ENCODE measurements at places on chromosomes 11 and 22.
A peak's percentile ranks its signal among the peaks of the same experiment; 100 is the strongest.

DNA sequence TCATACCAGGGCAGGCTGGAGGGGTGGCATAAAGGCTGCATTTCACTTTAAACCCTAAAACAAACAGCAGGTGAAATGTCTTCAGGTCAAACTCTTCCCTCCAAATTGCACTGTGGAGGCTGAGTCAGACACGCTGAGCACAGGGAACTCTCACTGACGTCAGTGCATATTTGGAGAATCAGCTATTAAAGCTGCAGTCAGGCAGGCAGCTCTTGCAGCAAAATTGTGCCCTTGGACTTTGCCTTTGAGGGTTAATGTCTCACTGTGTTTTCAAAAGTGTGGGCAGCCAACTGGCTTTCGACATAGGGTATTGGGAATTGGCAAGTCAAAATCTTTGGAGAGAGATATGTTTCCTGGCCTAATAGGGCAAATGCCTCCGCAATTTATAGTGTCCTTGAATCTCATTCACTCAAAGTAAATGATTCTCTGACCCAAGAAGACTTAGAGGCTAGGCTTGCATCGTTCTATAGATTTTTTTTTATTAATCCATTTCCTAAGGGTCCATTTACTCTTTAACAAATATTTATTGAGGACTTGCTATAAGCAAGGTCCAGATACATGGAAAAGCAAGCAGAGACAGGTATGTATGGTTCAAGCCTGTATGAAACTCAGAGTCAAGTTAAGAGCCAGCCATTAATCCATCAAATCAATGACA is 27.7 kb upstream of the SMCO4 start:
- peak; percentile 47 for DNase-seq

GRCh38 chr11:69409812-69410645 is 71.4 kb upstream of the LINC01488 start:
- DNase-seq, result no peak

- DNase-seq, result no peak
Measured at GRCh38 chr22:33932997-33933396, 12.7 kb upstream of the LARGE1 start.

GRCh38 chr11:44624761-44625221 is 59.3 kb downstream of the CD82 start:
- DNase-seq, result no peak

DNA sequence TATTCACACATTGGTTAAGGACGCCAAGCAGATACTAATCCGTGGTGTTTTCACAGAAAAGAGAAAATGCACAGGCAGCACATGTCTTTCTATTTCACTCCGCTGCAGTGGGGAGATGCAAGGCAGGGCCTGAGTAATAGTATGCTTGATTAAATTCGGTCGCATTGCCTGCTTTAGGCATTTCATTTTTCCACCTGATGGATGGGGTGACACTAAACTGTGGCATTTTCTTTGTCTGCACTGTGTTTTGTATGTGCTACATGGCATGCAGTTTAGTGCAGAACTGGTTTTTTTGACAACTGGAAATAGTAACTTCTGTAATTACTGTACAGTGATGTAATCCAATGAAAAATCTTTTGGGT is 94.9 kb downstream of the SLC17A6 start:
- DNase-seq, result no peak

DNA sequence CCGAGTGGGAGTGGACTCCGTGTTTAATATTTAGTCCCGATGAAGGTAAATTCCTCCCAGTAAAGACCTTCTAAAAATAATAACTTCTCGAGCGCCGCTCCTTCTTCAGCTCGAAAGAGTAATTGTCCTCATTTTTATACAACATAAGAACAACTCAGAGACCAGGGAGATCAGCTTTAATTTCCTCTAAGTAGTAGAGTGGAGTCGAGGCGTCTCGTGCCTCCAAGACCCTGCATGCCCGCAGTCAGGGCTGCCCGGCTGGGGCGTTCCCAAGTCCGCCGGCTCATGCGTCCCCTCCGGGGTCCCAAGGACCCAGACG is 7.8 kb downstream of the WT1 start:
- no peak for DNase-seq

DNA sequence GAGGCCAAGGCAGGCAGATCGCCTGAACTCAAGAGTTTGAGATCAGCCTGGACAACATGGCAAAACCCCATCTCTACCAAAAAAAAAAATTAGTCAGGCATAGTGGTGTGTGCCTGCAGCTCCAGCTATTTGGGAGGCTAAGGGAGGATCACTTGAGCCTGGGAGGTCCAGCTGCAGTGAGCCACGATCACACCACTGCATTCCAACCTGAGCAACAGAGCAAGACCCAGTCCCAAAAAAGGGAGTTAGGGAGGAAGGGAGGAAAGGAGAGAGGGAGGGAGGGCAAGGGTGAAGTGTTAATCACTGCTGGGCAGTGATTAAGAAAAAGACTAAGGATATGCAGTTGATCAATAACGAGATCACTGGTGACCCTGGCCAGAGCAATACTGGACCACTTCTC is 56.0 kb upstream of the APOA1 start:
- no peak for DNase-seq

DNA sequence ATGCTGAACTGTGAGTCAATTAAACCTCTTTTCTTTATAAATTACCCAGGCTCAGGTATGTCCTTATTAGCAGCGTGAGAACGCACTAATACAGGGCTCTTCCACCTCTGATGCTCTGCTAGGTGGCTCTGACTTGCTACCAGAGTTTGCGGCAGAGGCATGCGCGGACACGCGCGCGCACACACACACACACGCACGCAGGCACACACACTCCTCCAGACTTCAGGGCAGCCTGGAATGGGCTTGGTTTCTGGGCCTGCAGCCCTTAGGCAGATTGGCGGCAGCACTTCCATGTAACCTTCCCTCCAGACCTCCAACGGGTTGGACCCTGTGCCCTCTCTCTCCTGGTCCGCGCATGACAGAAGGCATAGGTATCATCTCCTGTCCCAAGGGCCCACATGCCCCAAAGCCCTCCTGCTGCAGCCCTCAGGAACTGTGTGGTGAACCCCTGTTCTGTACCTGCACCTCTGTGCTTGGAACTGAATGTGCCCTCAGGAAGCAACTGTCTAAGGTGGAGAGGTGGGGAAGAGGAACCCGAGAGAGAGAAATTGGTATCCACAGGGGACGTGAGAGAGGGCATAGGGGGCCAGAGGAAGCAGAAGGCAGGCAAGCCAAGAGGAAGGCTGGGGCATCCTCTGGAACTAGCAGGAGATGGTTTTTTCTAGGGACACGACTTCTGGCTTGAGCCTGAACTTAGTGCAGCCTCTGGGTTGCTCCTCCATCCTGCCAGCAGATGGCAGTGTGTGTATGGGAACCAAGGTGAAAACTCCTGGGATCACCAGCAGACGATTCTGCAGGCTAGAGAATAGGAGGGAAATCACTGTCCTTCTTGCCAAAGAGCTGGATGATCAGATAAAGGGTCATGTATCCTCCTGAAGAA is 23.4 kb upstream of the RIC3 start:
- DNase-seq, result peak; percentile 10

- no peak for DNase-seq
Measured at GRCh38 chr22:23353004-23353403, 172.7 kb downstream of the BCR start.

- no peak for DNase-seq
Measured at GRCh38 chr11:31782257-31782656, 28.9 kb downstream of the PAX6 start.

DNA sequence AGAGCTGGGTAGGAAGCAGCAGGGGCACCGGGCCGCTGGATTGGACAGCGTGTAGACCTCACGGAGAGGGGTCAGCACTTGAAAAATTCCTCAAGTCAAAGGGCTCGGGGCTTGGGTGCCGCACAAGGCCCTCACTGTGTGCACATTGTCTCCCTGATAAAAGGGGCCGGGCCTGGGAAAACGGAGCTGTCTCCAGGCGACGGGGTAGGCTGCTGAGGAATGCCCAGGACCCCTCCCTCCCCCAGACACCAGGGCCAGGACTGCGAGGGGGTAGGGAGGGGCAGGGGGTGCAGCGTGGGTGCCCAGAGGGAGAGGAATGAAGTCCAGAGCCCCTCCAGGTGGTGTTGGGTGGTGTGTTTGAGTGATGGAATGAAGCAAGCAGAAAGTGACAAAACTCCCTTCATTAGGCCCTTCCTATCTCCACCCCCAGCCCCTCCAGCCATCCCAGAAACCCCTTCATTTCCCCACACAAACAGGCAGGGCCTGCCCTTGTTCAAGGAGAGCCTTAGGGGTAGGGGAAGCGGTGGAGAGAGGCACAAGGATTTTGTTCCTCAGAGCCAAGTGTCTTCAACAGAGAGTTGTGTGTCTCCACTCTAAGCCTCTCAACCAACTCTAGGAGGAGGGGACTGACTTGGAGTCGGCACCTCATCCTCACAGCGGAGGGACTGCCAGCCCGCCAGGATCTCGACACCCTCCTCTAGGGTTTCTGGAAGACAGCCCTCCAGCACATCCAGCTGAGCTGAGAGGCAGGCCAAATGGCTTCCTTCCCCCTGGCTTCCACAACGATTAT is 63.9 kb downstream of the SYN3 start:
- DNase-seq, result no peak

DNA sequence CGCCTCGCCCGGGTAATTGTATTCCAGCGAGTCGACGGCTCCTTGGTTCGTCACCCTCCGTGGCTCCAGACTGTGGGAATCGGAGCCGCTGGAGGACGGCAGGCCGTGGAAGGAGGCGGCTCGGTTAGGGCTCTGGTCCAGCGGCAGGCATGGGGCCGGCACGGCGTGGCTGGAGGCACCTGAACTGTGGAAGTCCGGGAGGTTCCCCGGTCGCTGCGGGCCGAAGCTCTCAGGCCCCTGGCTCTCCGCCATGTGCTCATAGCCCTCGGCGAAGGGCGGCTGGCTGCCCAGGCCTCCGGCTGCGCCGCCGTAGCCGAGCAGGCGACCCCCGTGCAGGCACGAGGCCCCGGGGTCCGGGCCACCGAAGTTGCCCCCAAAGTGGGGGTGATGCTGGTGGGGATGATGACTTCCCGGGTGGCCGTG is 1.7 kb downstream of the MN1 start:
- DNase-seq, result no peak

GRCh38 chr11:17722000-17722643 is 2.8 kb downstream of the MYOD1 start:
- DNase-seq, result no peak

- no peak for DNase-seq
Measured at GRCh38 chr11:79508461-79508860, 67.6 kb upstream of the TENM4 start.

GRCh38 chr11:68506908-68507307 is 46.4 kb downstream of the PPP6R3 start:
- DNase-seq, result no peak

- DNase-seq, result no peak
Measured at GRCh38 chr22:34885852-34886251, 180.1 kb upstream of the ISX start.

DNA sequence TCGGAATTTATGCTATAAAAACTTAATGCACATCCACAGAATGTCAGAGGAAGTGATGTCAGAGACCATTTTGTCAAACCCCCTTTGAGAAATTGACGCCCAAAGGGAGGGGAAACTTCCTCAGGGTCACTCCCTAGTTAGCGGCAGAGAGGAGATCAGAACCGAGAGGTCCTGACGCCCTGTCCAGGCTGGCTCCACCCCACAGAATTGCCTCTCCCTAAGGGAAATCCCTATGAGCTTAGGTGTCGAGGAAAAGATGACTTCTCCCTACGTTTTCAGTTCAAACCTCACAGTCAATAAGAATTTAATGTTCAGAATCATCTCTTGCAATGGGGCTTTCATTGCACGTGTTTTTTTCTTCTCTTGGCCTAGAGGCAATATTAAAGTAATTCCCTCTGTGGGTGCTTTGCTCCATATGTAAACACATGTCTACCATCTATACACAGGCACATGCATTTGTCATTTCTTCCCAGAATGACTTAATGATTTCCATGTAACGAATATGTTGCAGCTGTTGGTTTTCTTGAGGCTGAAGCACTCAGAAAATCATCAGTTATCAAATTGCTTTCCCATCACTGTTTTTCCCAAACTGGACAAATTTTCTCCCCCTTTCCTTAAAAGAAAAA is 148.7 kb upstream of the TIMP3 start:
- DNase-seq, result no peak

DNA sequence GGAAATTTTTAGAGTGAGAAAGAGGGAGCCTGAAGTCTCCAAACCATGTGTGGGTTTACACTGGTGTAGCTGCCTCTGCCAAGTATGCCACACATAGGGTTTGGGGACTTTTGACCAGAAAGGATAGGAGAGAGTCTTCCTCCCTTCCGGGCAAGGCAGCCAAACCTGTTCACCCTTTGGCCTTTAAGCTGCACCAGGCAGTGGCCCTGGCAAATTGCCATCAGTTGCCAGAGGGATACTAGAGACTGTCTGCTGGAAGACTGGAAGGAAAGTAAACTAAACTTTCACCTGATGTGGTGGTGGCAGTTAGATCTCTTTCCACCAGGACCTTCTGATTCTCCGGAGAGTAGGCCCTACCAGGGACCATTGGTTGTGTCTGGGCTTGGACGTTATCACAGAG is 1263.2 kb downstream of the FAM181B start:
- DNase-seq, result no peak

DNA sequence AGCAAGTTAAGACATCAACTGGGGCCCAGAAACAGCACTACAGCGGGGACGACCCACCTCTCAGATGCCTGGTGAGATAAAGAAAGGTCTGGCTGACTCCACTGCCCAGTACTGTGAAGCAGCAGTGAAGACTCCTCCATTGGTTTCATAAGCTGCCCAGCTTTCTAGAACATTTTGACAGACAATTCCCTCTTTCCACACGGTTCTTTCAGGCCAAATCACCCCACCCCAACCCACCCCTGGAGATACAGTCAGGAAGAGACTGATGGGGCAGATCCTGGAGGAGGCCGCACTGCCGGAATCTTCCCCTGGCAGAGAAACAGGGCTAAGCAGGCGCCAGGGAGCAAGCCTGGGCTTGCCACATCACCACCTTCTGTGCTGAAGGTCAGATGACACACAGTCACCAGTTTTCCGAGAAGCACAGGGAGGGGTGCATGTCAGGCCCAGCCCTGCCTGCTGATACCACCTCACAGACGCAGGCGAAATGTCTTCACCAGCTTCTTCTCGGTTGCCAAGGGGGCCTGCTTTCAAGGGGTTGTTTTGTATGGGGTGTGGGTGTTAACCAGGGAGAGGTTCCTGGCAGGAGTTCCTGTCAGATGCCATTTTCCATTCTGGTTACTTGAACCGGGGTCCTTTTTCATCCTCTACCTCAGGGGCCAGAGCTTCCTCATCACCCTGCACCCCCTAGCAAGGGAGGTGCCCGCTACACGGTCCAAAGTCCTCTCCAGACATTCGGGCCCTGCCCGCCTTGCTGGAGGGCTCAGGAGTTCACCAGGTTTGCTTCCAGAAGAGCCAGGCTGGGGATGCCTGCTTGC is 1.4 kb upstream of the NEAT1 start:
- peak; percentile 93 for DNase-seq

- no peak for DNase-seq
Measured at GRCh38 chr11:2924381-2924780, 4.8 kb downstream of the PHLDA2 start.

GRCh38 chr22:25136953-25137576 is 62.6 kb upstream of the CRYBB3 start:
- DNase-seq, result no peak

- no peak for DNase-seq
Measured at GRCh38 chr11:64971421-64972233, at the start of gene MAJIN. TSS of gene MAJIN (minus strand) at chr11:64972108. CDS start at chr11:64959405, 12,703 bp downstream.

GRCh38 chr11:90344546-90344945 is 121.7 kb upstream of the CHORDC1 start:
- DNase-seq, result no peak
